ENCODE measurements at places on chromosomes 3 and 15.
A peak's percentile ranks its signal among the peaks of the same experiment; 100 is the strongest.

DNA sequence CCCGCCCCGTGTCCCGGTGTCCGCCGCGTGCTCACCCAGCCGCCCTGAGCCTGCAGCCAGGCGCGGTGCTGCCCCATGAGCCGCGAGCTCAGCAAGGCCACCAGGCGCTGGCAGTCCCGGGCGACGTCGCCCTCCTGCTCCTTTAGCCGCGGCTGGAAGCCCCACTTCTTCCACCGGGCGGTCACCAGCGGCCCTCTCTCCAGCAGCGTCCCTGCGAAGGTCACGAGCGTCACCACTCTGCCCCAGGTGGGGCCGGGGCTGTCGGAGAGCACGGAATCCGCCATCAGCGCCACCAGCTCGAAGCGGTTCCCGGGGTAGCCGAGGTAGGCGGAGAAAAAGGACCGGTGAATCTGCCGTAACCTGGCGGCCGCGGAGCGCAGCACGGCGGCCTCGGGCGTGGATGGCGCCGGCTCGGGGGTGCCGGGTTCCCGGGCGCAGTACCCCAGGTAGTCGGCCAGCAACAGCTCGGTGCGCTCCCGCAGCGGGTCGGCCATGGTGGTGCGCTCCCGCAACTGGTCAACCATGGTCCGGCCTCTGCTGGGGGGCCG lies 298 bp downstream of the BCL2L10 start:
- DNase-seq: no peak

DNA sequence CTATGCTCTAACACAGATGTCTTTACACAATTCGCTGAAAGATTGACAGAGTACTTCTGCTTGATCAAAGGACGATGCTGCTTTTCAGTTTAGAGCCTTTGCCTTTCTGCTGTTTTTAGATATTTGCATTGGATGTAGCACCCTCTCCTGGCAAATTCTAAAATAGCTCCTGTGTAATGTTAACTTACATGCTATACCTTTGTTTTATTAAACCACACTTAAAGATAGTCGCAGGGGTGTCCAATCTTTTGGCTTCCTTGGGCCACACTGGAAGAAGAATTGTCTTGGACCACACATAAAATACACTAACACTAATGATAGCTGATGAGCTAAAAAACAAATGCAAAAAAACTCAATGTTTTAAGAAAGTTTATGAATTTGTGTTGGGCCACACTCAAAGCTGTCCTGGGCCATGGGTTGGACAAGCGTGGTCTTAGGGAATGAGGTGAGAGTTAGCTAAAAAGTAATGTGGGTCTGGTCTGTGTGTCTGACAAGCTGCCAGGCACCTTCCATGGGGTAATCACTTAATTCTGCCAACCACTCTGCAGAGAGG lies 62.9 kb downstream of the ATG7 start:
- DNase-seq: peak; percentile 19

DNA sequence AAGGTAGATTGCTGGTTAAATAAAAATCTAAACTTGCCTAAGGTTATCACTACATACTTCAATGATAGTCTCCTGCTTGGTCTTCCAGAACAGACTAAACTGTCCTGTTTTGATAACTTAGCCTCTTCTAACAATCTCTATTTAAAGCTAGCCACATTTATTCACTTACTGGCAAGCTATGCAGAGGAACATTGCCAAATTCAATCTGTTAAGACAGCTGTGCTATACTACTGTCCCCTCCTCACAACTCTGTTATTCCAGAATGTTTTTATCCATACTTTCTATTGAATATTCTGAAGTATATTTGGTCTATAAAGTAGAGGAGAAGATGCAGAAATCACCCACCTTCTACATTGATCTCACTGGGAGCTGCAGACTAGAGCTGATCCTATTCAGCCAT lies 594.0 kb upstream of the CCDC54 start:
- no peak for DNase-seq

DNA sequence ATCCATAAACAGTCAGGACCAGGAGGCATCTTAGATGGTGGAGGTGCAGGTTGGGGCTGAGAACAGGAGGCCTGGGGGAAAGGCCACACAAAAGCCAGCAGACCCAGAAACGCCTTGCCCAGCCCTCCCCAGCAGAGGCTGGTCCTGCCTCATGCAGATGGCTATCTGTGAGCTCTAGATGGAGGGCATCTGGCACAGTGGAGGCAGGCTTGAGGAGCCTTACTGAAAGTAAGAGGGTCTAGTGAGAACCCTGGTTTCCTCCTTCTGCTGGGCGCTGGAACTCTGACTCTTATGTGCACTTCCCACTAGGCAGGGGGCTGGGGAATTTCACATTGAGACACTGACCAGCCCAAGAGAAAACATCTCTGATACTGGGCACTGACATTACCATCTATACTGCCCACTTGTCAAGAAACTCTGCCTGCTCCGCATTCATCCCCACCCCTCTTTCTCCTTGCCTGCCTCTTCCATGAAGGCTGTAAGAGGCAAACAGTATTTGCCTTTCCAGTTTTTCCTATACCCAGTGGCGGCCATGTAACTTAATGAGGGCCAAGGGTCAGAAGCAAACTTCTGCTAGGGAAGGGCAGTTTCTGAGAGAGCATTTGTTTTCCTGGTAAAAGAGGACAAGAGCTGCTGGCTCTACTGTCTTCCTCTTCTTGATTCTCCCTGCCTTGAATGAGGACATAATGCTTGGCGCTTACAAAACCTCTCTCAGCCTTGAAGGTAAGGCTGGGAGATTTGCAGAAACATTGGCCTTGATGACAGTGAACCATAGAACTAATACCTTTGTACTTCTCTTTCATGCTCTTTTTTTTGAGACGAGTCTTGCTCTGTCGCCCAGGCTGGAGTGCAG lies 4.4 kb upstream of the SCN5A start:
- no peak for DNase-seq

DNA sequence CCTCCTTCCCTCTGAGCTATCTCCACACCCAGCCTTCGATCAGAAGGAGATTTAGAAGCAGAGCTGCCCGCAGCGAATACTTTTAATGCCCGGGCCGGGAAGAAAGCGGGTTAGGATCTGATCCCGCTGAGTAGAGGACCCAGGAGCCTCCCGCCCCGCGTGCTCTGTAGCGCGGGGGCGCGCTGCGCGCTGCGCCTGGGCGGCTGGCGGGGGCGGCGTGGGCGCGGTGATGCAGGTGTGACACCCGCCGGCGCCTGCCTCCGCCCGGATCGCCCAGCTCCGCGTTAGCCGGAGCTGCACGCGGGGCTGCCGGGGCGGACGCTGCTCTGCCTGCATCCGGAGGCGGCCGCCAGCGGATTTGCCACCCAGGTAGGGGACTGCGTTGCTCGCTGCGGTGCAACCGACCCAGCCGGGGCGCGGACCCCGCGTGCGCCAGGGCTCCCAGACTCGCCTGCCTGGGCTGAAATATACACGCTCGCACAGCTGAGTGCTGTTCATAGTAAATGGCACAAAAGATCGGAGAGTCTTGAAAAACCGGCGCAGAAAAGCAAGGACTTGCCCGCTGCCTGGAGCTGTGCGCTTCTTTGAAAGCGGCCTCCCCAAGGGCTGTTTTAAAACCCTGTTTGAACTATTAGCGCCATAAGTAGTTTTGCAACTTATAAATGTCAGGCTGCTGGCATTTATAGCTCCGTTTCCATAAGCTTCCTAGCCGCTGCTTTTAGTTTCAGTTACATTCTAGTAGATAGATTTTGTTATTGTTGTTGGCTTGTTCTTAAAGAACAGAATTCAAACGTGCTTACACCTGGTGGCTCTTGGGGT lies at the start of gene SV2B:
Gene SV2B, plus strand, starts transcription at position 263 of the 819 bp plus-strand sequence. CDS start 126,007 bp downstream, outside the sequence.
- DNase-seq: no peak

DNA sequence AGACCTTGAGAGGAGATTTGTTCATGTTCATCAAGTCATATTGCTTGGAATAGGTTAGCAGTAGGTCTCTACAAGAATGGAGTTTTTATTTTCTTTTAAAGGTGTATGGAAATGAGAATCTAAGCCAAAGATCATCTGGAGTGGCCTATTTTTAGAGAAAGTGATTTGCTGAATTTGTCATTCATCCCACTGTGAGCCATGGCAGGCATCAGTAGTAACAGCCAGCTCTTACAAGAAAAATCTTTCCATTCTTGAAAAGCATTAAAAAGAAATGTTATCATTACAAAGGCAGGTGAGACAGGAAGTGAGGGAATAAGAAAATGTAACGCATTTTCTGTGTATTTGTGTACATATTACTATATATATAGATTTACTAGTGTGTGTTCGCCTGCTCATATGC lies 29.6 kb downstream of the STAC start:
- no peak for DNase-seq

GRCh38 chr3:9121366-9122001 lies 128.0 kb downstream of the SRGAP3 start:
- DNase-seq: no peak

DNA sequence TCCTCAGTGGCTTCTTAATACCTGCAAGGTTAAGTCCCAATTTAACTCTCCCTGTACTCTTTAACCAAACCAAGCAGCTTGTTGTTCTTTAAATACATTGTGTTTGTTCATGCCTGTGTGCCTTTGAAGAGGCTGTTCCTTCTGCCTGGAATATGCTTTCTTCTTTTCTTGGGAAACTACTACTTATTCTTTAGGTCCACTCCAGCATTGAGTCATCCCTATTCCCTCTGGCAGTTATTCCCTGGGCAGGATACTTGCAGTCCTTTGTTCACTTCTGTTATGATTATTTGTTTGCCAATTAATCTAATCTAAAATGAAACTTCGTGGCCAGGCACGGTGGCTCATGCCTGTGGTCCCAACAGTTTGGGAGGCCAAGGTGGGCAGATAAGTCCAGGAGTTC lies 139.3 kb downstream of the ZNF609 start:
- DNase-seq: no peak

GRCh38 chr3:22016197-22016596 lies 265.2 kb upstream of the ZNF385D start:
- DNase-seq: no peak

DNA sequence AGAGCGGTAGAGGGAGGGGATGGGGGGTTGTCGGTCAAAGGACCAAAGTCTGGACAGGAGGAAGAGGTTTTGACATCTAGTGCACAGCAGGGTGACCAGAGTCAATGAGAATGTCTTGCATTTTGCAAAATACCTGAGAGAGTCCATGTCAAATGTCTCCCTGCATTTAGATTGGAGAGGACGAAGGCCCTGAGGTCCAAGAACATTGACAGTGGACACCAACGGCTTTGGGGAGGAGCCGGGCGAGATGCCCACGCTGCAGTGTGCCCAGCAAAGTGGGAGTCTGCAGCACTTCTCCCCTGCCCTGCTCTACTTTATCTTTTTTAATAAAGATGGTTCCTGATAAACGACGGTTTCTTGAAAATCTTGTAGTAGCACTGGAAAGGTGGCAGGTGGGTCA lies 67.4 kb upstream of the TAMM41 start:
- no peak for DNase-seq

GRCh38 chr15:98866511-98866910 lies 141.1 kb downstream of the PGPEP1L start:
- peak; percentile 12 for DNase-seq

DNA sequence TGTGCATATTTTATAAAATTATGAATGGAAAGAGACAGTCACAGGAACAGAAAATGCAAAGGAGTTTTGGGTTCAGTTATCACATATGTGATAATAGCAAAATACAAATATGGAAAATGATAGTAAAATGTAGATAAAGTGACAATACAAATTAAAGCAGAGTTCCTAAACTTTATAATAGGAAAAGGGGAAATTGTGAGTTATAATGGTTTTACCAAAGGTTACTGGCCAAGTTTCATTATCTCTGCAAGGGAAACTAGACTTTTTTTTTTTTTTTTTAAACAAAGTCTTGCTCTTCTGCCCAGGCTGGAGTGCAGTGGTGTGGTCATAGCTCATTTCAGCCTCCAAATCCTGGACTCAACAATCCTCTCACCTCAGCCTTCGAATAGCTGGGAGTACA lies 228.7 kb upstream of the CGNL1 start:
- no peak for DNase-seq

DNA sequence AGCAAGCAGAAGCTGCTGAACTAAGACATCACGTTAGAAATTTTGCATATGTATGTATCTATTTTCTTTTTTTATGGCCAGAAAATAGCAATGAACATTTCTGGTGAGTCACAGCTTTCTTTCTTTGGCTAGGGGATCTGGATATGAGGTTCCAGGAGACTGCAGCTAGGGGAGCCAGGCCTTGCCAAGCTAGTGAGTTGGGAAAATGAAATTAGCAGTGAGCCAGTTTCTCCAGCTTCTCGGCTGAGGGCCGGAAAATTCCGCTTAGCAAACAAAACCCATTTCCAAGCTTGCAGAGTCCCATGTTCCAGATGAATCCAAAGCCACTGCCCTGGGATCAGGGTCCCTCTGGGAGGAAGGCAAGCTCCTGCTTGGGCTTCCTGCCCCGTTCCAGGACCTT lies 137.6 kb downstream of the SRGAP3 start:
- DNase-seq: no peak

GRCh38 chr15:57582090-57582489 lies 9.6 kb upstream of the MYZAP start:
- DNase-seq: no peak

DNA sequence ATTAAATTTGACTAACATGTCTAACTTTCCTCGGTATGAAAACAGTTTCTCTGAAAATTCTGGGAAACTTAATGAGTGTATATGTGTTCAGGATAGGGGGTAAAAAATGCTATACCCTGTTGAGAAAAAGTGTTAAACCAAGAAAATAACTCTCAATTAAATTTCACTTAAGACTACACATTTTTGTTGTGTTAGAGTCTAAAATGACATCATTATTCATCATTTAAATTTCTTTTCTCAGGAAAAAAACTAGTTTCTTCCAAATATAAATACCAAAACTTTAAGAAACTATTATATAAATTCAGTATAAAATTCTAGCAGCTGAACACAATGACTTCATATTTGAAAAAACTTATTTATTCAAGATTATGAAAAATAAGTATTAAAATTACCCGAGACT lies 52.2 kb downstream of the ZNF148 start:
- no peak for DNase-seq

GRCh38 chr15:82804575-82804949 lies 1.3 kb downstream of the FSD2 start:
- no peak for DNase-seq

GRCh38 chr3:42681361-42682038 lies 3.8 kb upstream of the KLHL40 start:
- DNase-seq: no peak

DNA sequence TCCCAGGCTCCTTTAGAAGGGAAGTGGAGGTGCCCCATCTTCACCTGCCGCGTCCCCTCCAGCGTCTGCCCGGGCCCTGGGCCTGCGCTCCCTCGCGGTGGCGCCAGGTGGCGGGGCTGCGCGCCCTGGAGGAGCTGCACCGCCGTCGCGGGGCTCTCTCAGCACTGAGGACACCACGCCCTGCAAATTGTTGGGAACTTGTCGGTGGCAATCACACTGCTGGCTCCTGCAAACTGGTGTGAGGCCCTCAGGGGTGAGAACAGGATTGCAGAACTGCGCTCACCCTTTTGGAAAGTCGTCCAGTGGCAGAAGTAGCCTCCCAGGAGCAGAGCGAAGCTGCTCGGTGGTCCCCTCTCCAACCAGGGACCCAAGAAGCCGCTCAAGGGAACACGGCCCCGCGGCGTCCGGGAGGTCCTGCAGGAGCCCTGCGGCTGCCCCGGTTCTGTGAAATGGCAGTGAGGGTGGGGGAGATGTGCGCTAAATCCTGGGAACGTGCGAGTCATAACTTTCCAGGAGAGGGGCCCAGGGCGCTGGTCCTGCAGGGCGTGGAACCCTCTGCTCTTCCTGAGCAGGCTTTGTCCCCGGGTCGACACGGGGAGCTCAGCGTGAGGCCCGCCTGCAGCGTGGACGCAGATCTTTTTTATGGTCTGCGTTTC lies 995 bp upstream of the LRRK1 start:
- no peak for DNase-seq

All from DMS153 (cell line).